ENCODE measurements at places on chromosomes 6 and 20.

- no peak for DNase-seq
Observed at GRCh38 chr20:19213946-19214490, 1.6 kb downstream of the SLC24A3 start.

DNA sequence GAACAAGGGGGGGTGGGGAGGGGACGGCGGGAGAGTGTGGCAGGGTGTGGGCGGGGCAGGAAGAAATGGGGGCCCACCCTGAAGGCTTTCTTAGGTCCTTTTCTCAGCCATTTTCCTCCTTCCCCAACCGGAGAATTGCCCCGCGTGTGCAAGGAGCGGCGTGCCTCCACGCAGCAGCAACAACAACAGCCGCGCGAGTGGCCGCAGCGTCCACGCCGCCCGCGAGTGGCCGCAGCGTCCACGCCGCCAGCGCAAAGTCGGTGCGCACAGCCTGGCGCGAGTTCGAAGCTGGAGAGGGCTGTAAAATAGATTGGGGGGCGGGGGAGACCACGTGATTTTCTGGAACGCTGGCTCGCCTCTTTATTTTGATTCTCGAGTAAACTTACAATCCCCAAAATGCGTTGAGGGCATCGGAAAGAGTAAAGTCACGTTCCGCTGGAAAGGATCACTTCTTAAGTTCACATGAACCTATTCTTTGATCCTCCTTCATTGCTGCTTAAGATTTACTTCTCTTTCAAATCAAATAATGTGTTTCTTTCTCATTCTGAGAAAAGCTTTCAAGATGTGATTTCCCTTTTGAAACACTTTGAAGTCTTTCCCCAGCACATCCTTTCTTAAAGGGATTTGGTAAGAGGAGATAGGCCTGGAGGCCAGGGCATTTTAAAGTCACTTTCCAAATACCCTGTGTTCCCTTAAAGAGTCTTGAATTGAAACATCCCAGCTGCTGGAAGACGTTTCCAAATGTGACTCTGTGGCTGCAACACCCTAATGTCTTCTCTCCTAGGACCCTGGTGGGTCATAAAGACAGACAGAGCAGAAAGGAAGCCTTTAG, 66.7 kb upstream of the ZNF217 start:
- DNase-seq, result no peak

GRCh38 chr20:2037296-2037914, 43.5 kb upstream of the PDYN start:
- DNase-seq, result no peak

GRCh38 chr6:82033631-82034211, 213.8 kb downstream of the IBTK start:
- DNase-seq, result no peak

Data from pons (tissue), 1 donor.